Common myeloid progenitor, CD34-positive (primary cell): ENCODE measurements at places on chromosomes 1 and 21.

DNA sequence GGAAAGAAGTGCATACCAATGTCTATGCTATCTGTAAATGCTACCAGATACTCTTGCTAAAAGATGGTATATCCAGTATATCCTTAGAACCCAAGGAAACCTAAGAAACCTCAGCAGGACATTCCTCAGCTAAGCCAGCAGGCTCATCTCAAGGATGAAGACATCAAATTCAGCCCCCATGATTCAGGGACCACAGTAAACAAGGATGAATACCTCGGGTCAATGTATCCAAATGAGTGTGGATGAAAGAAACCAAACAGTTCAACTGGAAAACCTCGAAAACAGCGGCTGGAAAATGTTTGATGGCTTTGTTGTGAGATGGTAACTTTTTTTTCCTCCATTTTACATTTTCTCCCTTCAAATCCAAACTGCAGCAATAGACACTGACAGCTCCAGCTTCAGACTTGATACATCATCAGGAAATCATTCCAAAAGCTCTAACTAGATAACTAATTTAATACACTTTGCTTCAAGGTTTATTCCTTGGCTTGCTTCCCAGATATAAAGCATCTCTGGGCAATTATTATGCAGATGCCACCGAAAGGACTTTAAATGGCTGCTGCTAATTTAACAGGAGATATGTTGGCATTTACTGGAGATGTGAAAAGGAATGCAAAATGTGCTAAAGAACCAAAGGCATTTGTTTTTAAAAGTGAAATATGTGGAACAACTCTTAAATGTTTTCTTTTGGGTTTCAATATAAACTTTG lies 73.6 kb downstream of the SMYD2 start:
- no peak for DNase-seq

DNA sequence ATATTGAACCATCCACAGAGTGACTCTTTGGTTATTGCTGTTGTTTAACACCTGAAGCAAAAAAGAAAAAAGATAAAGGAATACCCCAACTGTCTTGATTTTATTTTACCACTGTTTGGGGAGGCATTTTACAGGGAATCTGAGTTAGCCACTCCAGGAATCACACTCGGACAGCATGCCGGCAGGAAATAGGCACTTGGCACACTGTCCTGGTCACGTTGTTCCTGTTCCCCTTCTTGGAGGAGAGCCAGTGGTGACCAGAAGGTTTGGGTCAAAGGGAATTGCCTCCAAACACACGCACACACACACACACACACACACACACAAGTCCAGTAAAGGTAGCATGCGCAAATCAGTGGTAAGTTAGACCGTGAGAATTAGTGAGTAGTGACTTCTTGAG lies 13.8 kb downstream of the RGS4 start:
- no peak for DNase-seq

GRCh38 chr1:205514211-205515142 lies 10.0 kb downstream of the CDK18 start:
- DNase-seq = no peak

GRCh38 chr1:230408971-230409370 lies 17.2 kb downstream of the PGBD5 start:
- DNase-seq = no peak

DNA sequence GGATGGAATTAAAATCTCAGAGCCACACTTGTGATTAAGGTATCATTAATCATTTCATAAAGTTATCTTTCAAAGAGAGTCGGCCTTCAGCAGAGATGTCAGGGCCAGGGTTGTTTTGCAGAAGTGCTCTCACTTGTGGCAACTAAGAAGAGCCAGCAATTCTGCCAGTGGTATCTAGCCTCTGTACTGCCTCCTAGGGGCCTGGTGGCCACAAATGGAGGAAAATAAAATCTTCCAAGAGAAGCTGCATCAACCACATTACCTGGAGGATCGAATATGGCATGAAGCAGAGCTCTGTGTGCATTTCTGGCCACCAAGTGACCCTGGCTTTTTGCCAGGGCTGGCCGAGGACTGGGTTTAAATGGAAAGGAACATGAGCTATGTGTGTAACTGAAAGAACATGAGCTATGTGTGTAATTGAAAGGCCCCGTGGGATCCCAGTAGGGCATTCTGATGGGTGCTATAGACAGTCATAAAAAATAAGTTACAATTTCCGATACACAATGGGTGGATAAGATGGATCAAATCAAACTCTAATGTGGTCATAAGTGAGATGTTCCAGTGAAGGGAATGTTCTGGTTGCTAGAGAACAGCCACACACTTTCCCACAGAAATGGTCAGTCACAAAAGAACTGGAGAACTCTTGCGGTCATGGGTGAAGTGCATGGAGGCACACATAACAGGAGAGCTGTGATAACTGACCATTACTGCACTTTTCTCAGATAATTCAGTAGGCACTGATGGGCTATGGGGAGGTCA lies 335.8 kb downstream of the CAMTA1 start:
- DNase-seq = no peak

DNA sequence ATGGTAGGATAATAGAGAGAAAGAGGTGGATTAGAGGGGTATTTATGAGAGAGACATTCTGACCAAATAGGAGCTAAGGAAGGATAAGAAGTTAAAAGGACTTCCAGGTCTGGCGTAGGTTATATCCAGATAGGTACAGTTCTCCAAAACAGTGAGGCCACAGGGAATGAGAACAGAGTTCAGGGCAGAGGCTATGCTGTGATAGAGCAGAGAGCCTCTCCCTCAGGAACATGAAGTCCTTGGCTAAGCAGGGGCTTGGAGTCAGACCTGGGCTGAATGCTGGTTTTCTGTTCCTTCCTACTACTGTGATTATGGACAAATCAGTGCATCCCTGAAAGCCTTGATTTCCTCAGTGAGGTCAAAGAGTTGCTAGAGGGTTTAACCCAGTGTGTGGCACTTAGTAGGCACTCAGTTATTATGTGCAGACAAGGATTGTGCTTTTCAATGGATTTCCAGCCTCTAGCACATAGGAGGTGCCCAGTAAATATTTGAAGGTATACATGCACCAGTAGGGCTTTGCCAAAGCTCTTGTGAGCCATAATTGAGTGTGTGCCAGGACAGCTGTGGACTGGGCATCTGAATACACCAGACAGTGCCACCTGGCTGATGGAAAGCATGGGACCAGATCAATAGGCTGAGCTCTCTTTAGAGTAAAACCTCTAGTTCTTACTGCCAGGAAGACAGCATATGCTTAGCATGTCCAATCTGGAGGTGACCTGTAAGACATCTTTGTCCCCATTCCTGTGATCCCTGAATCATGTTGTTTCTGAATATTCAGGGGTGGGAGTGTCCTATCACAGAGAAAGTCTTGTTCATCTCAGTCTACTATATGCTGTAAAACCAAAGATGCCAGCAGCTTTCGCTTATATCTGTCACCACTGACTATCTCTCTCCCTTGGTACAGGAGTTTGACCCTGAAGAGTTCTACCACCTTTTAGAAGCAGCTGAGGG lies 111.1 kb downstream of the PIK3R3 start:
- no peak for DNase-seq

- no peak for DNase-seq
Measured at GRCh38 chr21:32496568-32496967, 84.1 kb downstream of the EVA1C start.

DNA sequence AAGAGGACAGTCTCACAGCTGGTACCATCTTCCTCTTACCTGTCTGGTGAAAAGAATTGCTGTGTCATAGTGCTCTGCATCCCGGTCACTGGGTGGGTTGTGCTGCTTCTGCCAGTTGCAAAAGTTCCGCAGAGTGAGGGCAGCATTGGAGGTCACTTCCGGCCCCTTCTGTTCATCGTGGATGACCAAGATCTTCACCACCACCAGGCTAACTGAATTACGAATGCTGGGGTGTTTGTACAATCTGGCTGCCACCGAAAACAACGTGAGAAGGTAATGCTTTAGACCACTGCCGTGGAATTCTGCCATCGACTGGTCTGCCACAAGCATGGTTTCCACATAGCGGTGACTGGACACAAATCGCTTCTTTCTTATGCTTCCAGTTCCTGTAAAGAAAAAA lies 2.9 kb downstream of the ADAMTS1 start:
- peak; percentile 13 for DNase-seq

GRCh38 chr1:4684864-4685522 lies 30.6 kb downstream of the AJAP1 start:
- no peak for DNase-seq

- no peak for DNase-seq
Measured at GRCh38 chr1:76294482-76295194, 220.1 kb downstream of the ST6GALNAC3 start.

- no peak for DNase-seq
Measured at GRCh38 chr21:44983421-44984206, 43.8 kb downstream of the SLX9 start.

- DNase-seq = no peak
Measured at GRCh38 chr1:197313713-197314112, 45.7 kb downstream of the CRB1 start.

GRCh38 chr1:169964206-169964605 lies 70.5 kb upstream of the SCYL3 start:
- no peak for DNase-seq

GRCh38 chr1:197073978-197074377 lies 6.9 kb upstream of the F13B start:
- no peak for DNase-seq
